HuH-7 (cell line): ENCODE measurements at places on chromosomes 7 and 10.
A peak's percentile ranks its signal among the peaks of the same experiment; 100 is the strongest.

GRCh38 chr7:123709525-123709924, 39.3 kb downstream of the WASL start:
- no peak for DNase-seq

DNA sequence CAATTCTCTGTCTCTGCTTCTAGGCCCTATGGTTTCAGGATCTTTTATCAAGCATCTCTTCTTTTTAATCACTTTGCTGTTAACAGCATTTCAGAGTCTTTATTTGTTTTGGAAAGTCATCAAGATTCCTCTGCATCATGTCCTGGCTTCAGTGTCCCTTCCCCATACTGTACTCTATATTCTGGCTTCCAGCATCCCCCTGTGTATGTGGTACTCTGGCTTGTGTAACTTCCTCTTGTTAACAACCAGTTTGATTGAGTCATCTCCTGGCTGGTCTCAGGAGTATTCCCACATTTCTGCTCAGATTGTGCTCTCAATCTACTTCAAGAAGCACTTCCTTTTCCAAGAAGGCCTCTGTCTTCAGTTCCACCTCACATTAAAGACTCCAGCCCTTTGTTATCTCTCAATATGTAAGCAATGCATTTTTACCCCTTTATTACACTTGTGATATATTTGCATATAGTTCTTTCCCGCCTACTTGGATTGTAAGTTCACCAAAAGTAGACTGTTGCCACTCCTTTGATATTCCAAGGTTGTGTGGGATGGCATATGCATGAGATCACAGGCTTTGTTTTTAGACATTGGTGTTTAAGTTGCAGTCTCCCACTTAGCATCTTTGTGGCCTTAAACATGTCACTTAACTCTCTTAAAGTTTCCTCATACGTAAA, 15.1 kb upstream of the ATE1 start:
- no peak for DNase-seq

DNA sequence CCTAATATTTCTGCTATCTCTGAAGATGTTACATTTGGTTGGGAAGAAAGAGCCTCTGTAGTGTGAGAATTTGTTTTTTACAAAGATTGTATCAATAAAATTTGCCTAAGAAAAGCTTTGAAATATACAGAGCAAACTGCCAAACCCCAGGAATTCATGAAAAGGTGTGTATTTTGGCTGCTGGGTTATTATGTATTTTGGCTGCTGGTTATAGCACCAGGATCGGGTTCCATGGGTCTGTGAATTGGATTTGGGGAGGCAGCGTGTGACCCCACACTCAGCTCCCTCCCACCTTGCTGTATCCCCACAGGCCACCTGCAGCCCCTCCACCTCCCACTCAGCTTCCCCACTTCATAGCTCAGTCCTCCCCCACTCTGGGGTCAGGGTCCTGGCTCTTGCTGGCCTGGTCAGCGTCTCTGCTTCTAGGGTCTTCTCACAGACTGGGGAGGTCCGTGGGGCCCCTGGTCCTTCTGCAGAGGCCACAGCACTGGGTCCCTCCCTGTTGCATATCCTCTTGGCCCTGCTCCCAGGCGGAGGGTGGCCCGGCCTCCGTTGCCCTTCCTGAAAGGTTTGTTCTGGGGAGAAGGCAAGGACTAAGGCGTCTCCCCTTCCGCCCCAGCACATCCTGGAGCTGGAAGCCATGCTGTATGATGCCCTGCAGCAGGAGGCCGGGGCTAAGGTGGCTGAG, 24.0 kb upstream of the DPYSL4 start:
- no peak for DNase-seq

DNA sequence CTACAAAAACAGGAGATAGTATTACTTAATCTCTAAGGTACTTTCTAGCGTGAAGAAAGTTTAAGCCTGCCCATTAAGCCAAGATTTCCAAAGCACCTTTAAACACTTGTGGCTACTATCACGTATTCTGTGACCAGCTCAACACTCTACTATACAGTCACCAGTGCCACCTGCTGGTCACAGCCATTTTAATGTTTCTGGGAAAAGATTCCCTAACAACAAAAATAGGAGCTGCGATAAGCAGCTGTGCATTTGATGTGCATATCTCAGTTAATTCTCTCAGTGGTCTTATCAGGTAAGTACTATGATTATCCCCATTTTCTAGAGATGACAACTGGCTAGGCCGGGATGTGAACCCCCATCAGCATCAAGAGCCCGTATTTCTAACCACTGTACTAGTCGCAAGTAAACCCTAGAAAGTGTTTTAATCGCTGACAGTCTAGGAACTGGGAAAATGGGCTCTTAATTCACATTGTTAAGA, 860 bp downstream of the SEC31B start:
- peak; percentile 63 for DNase-seq

GRCh38 chr10:11449761-11450160, 161.7 kb downstream of the USP6NL start:
- no peak for DNase-seq

DNA sequence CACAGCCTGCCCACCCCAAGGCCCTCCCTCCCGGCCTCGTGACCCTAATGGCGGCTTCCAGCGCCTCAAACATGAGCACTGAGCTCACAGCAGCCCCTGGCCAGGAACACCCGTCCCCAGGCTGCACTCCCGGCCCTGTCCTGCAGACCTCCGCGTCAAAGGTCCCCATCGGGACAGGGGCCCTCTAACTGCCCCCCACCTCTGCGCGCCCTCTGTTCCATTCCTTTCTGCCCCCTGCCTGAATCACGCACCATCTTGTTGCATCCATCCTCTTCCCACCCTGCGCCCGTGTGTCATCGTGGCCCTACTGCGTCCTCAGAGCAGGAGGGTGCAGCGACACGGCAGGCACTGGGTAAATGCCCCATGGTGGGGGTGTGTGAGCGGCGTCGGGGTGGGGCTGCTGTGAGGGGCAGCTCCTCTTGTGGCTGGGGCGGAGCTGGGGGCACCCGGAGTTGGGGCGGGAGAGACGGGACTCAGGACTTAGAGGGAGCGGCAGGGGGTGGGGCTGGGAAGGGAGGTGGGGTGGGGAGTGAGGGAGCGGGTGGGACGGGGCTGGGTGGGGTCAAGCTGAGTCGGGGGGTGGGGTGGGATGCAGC, 13.4 kb downstream of the SLC29A4 start:
- no peak for DNase-seq

- DNase-seq = no peak
Measured at GRCh38 chr7:8284606-8285005, 22.6 kb upstream of the ICA1 start.

DNA sequence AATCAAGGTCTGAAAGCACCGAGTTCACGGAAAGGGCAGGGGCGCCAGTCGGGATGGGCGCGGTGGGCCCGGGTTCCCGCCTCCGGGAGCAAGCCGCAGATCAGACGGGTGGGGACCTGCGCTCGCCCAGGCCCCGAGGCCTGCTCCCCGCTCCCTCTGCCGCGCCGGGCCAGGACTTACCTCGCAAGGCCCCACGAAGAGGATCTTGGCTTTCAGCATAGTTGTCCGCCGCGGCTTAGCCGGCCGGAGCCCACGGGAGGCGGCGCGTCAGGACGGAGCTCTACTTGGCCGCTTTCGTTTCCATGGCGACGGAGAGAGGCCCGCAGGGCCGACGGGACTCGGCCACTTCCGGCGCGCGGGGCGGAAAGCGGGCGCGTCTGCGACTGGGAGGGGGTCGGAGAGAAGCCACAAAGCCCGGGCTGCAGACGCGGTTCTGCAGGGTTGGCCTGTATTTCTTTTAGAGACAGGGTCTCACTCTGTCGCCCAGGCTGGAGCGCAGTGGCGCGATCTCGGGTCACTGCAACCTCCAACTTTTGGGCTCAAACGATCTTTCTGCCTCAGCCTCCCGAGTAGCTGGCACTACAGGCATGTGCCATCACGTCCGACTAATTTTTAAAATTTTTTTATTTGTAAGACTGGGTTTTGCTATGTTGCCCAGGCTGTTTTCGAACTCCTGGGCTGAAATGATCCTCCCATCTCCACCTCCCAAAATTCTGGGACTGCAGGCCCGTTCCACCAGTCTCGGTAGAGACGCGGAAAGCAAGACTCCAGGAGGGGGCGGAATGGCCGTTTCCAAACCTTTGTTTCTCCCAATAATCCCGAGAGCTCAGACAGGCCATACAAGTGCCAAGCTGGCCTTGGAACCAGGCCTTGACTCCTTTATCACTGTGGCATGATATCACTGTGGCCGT, at the start of gene IFT22:
TSS of gene IFT22 (minus strand) at position 322 of the 911 bp plus-strand sequence. CDS start at position 219, 103 bp downstream.
- DNase-seq = peak; percentile 81

GRCh38 chr10:8927705-8928104, 873.2 kb downstream of the GATA3 start:
- DNase-seq = no peak

- DNase-seq = no peak
Measured at GRCh38 chr7:47267346-47267745, 314.6 kb downstream of the TNS3 start.

GRCh38 chr10:27104919-27105318, 4.6 kb upstream of the ANKRD26 start:
- no peak for DNase-seq
